ENCODE measurements at places on chromosomes 16 and 17. TPM values are rescaled to one million over a fixed set of nuclear protein-coding genes. Genes with fewer than 3 reads are reported as not detected.

DNA sequence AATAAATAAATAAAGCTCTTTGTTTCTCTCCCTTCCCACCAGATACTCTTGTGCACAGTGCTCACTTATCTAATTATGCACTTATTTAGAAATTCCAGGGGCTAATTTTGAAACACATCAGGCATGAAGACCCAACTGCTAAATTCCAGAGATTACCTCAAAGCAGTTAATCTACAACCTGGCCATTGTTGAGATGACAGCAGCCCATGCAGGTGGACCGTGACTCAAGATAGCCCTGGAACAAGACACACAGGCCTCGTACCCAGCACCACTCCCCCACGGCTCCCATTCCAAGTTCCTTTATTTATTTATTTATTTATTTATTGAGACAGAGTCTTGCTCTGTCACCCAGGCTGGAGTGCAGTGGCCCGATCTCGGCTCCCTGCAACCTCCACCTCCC, 60.1 kb upstream of the NPEPPS start:
- no peak overlapping the region for H3K4me3 ChIP-seq
- H3K27me3 ChIP-seq = no peaks in the 10 kb centered on the region
- no peak for DNase-seq
- H3K36me3 ChIP-seq = no peaks in the 10 kb centered on the region
- H3K4me1 ChIP-seq = no peaks in the 10 kb centered on the region

- no peaks in the 10 kb centered on the region for H3K4me1 ChIP-seq
- H3K36me3 ChIP-seq = no peaks in the 10 kb centered on the region
- H3K27me3 ChIP-seq = no peaks in the 10 kb centered on the region
- H3K27ac ChIP-seq = no peak overlapping the region
Measured at GRCh38 chr16:88596483-88596882, 26.3 kb downstream of the ZC3H18 start.

- H3K4me3 ChIP-seq = peak overlapping the region; percentile 52
- no peaks in the 10 kb centered on the region for H3K36me3 ChIP-seq
- peak overlapping the region; percentile 89 for H3K27ac ChIP-seq
- DNase-seq = no peak
Measured at GRCh38 chr17:42286411-42287221, 1.7 kb upstream of the STAT5A start.

DNA sequence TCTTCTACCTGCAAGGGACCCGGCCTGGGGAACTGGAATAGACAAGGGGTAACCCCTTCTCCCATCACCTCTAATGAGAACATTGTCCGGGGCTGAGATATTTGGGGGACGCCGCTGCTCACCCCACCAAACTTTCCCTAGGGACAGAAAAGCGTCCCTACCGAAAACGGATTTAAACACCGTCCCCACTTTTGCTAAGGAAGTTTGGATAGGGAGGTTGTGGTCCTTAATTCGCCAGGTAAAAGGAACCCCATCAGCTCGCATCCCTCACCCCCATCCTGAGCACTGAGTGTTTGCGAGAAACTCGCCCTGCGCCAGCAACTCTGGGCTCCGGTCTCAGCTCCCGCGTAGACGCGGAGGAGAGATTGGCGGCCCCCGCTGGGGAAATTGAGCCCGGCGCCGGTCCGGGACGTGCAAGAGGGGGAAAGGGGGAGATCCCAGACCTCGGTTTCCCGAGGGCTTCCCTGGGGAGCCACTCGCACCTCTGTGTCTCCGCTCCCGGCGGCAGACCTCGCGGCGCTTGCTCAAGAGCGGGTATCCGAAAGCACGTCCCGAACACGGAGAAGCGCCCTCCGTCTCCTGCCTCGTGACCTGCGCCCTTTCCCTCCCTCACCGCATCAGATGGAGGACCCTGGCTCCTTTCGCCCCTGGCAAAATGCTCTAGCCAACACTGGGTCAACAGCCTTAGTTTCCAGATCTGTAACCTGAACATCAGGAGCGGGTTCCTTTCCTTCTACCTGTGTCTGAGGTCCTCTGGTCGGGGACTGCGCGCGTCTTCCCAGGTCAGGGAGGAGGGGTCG, 3.1 kb upstream of the SOX9 start:
- H3K4me1 ChIP-seq = peaks cover 36% of the 10 kb centered on the region
- H3K27ac ChIP-seq = no peak overlapping the region
- no peak for DNase-seq
- H3K4me3 ChIP-seq = no peak overlapping the region
- H3K27me3 ChIP-seq = peaks cover 71% of the 10 kb centered on the region
- no peaks in the 10 kb centered on the region for H3K36me3 ChIP-seq

DNA sequence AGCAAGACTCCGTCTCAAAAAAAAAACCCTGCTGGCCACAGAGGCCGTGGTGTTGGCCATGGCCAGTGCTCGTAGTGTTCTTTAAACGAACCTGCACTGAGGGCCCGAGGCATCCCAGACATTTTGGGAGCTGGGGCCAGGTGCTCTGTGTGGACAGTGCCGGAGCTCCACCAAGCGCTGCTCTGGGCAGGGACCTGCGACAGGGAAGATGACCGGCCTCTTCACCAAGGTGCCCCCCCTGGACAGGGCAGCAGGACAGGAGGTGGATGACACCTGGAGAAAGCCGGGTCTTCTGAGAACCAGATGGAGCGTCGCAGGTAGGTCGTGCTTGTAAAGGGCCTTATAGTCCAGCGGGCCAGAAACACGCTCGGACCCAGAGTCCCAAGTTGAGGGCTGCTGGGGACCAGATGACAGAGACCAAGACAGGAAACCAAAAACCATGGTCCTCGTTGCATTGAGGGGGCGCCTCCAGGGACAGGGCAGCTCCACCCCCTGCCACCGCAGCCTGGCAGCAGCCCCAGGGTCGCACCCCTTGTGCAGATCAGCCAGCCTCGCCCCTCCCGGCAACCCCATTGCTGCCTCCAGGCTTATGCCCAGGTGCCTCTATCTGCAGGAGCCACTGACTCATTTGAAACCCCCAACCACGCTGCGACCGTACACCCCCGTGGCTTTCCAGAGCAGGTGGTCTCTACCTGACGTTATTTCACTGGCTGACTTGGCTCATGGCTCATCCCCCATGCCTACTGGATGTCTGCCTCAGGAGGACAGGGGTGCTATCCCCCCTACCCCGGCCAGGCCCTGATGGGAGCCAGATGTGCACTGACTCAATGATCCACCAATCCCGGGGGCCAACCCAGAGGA, 4.2 kb upstream of the NTN3 start:
- no peak for DNase-seq
- H3K4me3 ChIP-seq = no peak overlapping the region
- peaks cover 4% of the 10 kb centered on the region for H3K27me3 ChIP-seq

XAF1 gene
- 88.1 TPM for total RNA-seq

- no peaks in the 10 kb centered on the region for H3K36me3 ChIP-seq
- H3K4me1 ChIP-seq = no peaks in the 10 kb centered on the region
- no peak for DNase-seq
- no peak overlapping the region for H3K4me3 ChIP-seq
Measured at GRCh38 chr17:15882777-15883176, 62.2 kb upstream of the ADORA2B start.

DNA sequence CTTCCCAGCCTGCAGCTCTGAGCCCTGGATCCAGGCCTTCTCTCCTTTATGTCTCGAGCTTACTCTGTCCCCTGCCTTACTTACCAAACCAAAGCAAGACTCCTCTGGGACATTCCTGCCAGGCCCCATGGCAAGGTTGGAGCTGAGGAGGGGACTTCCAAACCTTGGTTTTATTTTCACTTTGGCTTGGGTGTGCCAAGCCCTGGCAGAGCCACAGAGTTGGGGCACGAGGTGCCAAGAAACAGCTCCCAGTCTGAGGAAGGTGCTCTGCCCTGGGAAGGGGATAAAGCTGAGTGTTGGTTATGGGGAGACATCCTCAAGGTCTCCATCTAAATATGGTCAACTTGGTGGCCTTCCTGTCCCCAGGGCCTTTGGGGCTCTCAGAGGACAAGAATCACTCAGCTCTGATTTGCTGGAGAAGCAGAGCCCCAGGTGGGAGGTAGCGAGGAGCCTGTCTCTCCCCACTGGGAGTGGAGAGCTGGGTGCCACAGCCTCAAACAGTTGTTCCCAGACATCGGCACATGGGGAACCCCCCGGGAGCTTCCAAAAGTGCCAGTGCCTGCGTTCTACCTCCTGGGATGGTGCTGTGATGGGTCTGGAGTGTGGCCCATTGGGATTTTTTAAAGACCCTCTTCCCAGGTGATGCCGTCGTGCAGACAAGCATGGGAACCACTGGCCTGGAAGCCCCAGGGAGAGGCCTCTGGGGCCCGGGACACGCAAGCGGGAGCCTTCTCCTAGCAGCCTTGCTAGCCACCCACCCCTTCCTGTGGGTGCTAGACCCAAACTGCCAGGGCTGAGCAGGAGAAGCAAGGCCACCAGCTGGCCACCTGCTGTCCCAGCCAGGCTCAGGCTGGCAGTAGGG, 10.3 kb downstream of the NLRC5 start:
- no peak overlapping the region for H3K4me3 ChIP-seq
- H3K27me3 ChIP-seq = no peaks in the 10 kb centered on the region

LMF1 gene
- 47.9 TPM for total RNA-seq

- no peak overlapping the region for H3K4me3 ChIP-seq
- no peaks in the 10 kb centered on the region for H3K4me1 ChIP-seq
Measured at GRCh38 chr17:36661047-36661666, 59.8 kb downstream of the MRM1 start.

- no peak for DNase-seq
- no peaks in the 10 kb centered on the region for H3K36me3 ChIP-seq
- no peak overlapping the region for H3K27ac ChIP-seq
- H3K4me1 ChIP-seq = no peaks in the 10 kb centered on the region
- no peak overlapping the region for H3K4me3 ChIP-seq
Measured at GRCh38 chr17:64160378-64160777, 30.4 kb upstream of the ERN1 start.

- peak overlapping the region; percentile 67 for H3K4me3 ChIP-seq
- no peaks in the 10 kb centered on the region for H3K36me3 ChIP-seq
- peak overlapping the region; percentile 92 for H3K27ac ChIP-seq
Measured at GRCh38 chr16:31074814-31075183, 577 bp downstream of the ZNF646 start.

DNA sequence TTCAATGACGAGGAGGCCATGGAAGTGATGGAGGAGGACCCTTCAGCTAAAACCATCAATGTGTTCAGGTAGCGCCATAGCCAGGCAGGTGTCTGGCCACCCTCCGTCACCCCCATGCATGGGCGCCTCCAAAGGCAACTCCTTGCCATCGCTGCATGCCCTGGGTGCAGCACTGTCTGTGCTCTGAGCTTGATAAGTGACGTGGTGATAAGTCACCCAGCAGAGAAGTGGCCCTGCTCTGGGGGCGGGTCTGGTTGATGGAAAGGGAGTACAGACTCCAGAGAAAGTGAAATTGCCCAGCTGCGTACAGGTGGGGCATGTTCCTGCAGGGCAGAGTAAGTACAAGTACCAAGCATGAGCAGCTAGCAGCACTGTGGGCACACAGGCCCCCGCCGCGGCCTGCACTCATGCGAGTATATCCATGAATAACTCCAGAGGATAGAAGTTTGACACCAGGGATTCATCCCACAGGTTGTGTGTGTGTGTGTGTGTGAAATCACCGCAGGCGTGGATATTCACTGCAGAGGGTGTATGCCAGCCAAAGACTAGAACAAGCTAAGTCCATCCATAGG, 13.1 kb downstream of the DNAI2 start:
- H3K4me1 ChIP-seq = no peaks in the 10 kb centered on the region
- no peak for DNase-seq
- H3K4me3 ChIP-seq = no peak overlapping the region
- no peaks in the 10 kb centered on the region for H3K36me3 ChIP-seq
- no peak overlapping the region for H3K27ac ChIP-seq
- H3K27me3 ChIP-seq = no peaks in the 10 kb centered on the region

DNA sequence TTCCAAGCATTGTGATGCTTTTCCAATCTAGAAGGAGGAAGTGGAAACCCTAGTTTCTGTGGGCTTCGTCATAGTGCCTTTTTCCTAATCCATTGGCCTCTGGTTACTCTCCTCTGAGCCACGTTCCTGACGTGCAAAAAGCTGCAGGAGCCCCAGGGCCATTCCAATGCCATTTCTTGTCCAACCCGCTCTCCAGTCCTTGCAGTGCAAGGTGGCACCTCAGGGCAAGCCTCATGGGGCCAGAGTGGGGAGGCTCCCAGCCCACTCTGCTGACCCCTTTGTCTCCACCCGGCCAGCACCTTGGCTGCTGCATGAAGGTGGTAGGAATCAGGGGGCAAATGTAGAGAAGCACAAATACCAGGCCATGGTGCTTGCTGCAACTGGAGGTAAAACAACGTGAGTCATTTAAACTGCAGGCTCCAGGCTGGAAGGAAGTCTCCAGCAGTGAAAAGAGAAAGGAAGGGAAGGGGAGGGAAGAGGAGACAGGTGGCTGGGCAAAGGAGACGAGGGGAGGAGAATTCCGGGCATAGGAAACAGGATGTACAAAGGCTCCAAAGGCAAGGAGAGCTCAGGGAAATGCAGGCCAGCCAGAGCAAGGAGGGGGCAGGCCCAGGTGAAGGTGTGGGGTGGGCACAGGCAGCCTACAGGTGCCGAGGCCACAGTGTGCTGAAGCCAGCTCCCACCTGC, 168.2 kb upstream of the TNRC6C start:
- no peak overlapping the region for H3K4me3 ChIP-seq
- DNase-seq = no peak
- no peaks in the 10 kb centered on the region for H3K4me1 ChIP-seq

DNA sequence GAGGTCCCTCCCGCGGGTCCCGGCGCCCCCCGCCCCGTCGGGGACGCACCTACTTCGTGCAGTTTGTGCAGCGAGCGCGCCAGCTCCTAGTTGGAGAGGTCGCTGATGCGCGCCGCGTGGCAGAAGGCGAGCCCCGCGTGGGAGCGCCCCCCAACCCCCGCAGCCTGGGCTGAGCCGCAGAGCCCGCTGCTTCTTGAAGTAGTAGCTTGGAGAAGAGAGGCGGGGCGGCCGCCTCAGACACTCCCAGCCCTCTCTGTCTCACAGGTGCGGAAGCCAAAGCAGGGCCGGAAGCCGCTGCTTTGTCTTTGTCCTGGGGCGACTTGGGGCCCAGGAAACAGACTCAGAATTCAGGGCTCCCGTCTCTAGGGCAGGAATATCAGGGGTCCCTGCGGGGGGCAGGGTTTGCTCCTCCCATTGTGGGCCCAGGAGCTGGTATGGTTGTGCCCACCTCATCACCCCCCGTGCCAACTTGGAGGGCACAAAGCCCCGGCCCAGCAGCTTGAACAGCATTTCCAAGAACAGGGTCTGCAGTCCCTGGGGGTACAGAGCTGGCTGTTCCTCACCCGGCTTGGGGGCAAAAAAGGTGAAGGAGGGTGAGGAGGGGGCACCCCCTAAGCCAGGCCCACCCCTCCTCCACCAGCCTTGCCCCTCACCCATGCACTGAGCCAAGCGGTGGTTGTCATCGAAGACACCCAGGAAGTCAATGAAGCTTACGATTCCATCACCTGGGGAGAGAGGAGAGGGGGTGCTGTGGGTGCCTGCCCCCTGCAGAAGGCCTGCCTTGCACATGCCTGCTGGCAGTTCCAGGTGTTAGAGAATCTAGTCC, 13.5 kb downstream of the SPATA32 start:
- H3K4me1 ChIP-seq = peaks cover 4% of the 10 kb centered on the region
- H3K4me3 ChIP-seq = peak overlapping the region; percentile 39
- H3K27me3 ChIP-seq = no peaks in the 10 kb centered on the region
- H3K27ac ChIP-seq = no peak overlapping the region
- H3K36me3 ChIP-seq = no peaks in the 10 kb centered on the region
- no peak for DNase-seq

Measured in uterus (tissue), 4 donors.